ENCODE measurements at places on chromosomes 5 and 9. TPM values are rescaled to one million over a fixed set of nuclear protein-coding genes. Genes with fewer than 3 reads are reported as not detected.

TLX3 gene
- not detected for total RNA-seq

LRRC19 gene
- total RNA-seq: not detected

ITGA2 gene
- 17.6 TPM for total RNA-seq

OXCT1 gene
- 74.9 TPM for total RNA-seq

SLC6A19 gene
- not detected for total RNA-seq

SLCO6A1 gene
- not detected for total RNA-seq

GLRA1 gene
- total RNA-seq: not detected

MEIKIN gene
- total RNA-seq: not detected

ZMYND19 gene
- total RNA-seq: 46.0 TPM

SLC25A46 gene
- 47.7 TPM for total RNA-seq

EPB41L4B gene
- total RNA-seq: 0.23 TPM

NME5 gene
- not detected for total RNA-seq

AIF1L gene
- total RNA-seq: 0.12 TPM

STK32A gene
- total RNA-seq: not detected

MRPL50 gene
- total RNA-seq: 8.3 TPM

PCDHGA1 gene
- not detected for total RNA-seq

ABO gene
- total RNA-seq: not detected

SH2D3C gene
- total RNA-seq: 87.8 TPM

C5orf63 gene
- total RNA-seq: 7.4 TPM

FLT4 gene
- 1.7 TPM for total RNA-seq

TXNDC8 gene
- total RNA-seq: not detected

NR4A3 gene
- total RNA-seq: 20.4 TPM

SEMA5A gene
- total RNA-seq: not detected

NPR3 gene
- not detected for total RNA-seq

SPATA31A3 gene
- not detected for total RNA-seq

PRR16 gene
- not detected for total RNA-seq

TIMD4 gene
- total RNA-seq: 10.2 TPM

PSMD5 gene
- total RNA-seq: 58.9 TPM

LIX1 gene
- total RNA-seq: not detected

FKTN gene
- total RNA-seq: 16.4 TPM

TAF11L11 gene
- total RNA-seq: not detected

C5 gene
- 3.0 TPM for total RNA-seq

RIGI gene
- 40.0 TPM for total RNA-seq

LTC4S gene
- total RNA-seq: 0.91 TPM

C9orf50 gene
- total RNA-seq: not detected

GEMIN5 gene
- 17.4 TPM for total RNA-seq

BAAT gene
- total RNA-seq: not detected

ZDHHC11B gene
- total RNA-seq: not detected

SPAAR gene
- not detected for total RNA-seq

SV2C gene
- 0.20 TPM for total RNA-seq

SPINK13 gene
- not detected for total RNA-seq

GHR gene
- not detected for total RNA-seq

CCDC192 gene
- not detected for total RNA-seq

PCDHGB1 gene
- total RNA-seq: not detected

OR1L8 gene
- total RNA-seq: not detected

All from activated CD8-positive, alpha-beta memory T cell treated with anti-CD3 and anti-CD28 coated beads, Interleukin-2, amount 10 ng/mL, durations not matched to agents 7 days and 5 days (primary cell).